ENCODE measurements at places on chromosomes 5 and 9. TPM values are rescaled to one million over a fixed set of nuclear protein-coding genes. Genes with fewer than 3 reads are reported as not detected.

DNA sequence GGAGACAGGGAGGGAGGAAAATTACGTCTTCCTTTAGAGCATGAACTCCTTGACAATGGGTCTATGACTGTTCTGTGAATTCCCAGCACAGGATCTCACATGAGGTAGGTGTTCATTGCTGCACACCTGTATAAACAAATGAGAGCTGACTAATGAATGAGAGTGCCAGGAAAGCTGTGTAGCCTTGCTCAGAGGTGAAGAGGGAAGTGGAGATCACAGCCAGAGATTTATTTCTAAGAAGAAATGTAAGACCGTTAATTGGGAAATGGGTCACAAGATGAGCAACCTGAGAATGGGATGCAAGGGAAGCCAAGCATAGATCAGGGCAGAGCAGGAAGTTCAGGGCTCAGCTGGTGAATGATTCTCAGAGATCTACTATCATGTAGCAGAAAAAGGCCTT is 295.1 kb downstream of the CDK5RAP2 start:
- H3K36me3 ChIP-seq = no peaks in the 10 kb centered on the region
- no peaks in the 10 kb centered on the region for H3K27me3 ChIP-seq
- no peak overlapping the region for H3K4me3 ChIP-seq

- no peaks in the 10 kb centered on the region for H3K27me3 ChIP-seq
- DNase-seq = no peak
- H3K36me3 ChIP-seq = no peaks in the 10 kb centered on the region
- no peaks in the 10 kb centered on the region for H3K4me1 ChIP-seq
- no peak overlapping the region for H3K27ac ChIP-seq
These were observed 67.4 kb downstream of the ZNF608 start for GRCh38 chr5:124678922-124679519.

GRCh38 chr5:170405817-170406216 is 16.6 kb upstream of the KCNMB1 start:
- no peaks in the 10 kb centered on the region for H3K4me1 ChIP-seq
- no peak overlapping the region for H3K4me3 ChIP-seq
- no peaks in the 10 kb centered on the region for H3K36me3 ChIP-seq
- no peaks in the 10 kb centered on the region for H3K27me3 ChIP-seq

DNA sequence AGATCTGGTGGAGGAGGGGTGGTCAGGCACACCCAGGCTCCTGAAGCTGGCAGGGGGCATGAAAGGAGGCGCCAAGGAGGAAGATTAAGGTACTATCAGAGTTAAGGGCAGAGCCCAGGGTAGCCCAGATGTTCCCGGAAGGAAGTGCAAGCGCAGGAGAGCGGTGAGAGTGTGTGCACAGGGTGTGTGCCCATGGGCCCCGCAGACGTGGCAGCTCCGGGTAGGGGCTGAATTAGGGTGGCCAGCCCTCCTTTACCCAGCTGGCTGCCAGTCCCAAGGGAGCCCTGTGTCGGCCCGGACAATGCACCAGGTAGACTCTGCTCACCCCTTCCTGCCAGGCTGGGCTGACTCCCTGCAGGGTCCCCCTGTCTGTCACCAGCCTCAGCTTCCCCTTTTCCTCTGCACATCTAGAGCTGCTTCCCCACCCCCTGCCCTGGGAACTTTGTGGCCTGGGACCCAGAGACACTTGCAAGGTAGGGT is at the start of gene SMIM33:
SMIM33 (plus strand) TSS at position 184 of the 480 bp plus-strand sequence; CDS start at position 302, 118 bp downstream.
- H3K27ac ChIP-seq = no peak within 1 kb of the TSS
- peaks cover 8% of the 10 kb centered on the region for H3K36me3 ChIP-seq
- no peak within 1 kb of the TSS for H3K4me3 ChIP-seq
- peaks cover 15% of the 10 kb centered on the region for H3K4me1 ChIP-seq
- no peaks in the 10 kb centered on the region for H3K27me3 ChIP-seq
- no peak for DNase-seq

DNA sequence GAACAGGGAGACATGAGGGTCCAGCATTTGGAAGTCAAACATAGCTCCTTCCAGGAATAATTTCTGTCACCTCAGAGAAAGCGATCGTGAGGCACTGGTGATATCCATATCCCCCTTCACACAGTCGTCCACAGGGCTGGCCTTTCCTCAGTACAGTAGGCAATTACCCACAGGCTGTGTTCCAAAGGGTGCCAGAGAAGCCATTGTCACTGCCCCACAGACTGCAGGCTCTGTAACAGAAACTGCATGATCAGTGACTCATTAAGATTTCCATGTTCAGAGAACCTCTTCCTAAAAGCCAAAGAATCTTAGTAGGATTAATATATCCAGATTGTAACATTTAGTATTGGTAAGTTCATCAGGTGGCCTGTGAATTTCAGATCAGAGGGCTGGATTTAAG is 127.6 kb downstream of the RPS23 start:
- H3K4me3 ChIP-seq = no peak overlapping the region
- H3K27me3 ChIP-seq = no peaks in the 10 kb centered on the region
- H3K4me1 ChIP-seq = no peaks in the 10 kb centered on the region
- no peak for DNase-seq

- H3K27me3 ChIP-seq = no peaks in the 10 kb centered on the region
- no peak overlapping the region for H3K27ac ChIP-seq
- H3K4me1 ChIP-seq = no peaks in the 10 kb centered on the region
- H3K36me3 ChIP-seq = no peaks in the 10 kb centered on the region
These were observed 198.7 kb upstream of the KLF9 start for GRCh38 chr9:70613024-70613768.

The ITGA2 gene
- 75.4 TPM for polyA plus RNA-seq

The SELENOP gene
- 11.2 TPM for polyA plus RNA-seq
